ENCODE measurements at places on chromosomes 7 and 10.

- DNase-seq: no peak
Measured at GRCh38 chr7:85103962-85104361, 82.9 kb downstream of the SEMA3D start.

DNA sequence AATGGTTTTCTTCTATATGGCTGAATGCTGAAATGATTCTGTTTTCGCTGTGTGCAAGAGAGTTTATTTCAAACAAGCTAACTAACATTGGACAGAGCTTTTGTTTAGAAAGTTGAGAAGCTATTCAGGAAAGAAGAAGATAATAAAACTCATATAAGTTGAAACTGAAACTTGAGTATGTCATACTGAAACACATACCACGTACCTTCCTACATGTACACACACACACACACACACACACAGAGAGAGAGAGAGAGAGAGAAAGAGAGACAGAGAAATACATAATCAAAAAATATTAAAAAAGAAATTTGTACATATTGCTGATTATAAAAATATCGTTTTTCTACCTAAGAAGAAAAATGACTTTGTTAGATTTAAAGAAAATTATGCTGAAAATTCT, 561.9 kb upstream of the KCND2 start:
- no peak for DNase-seq

- no peak for DNase-seq
Measured at GRCh38 chr10:79346388-79347225, 662 bp upstream of the PPIF start.

GRCh38 chr7:108660465-108660864, 90.8 kb downstream of the DNAJB9 start:
- DNase-seq: no peak

GRCh38 chr10:18658271-18659124, 733 bp upstream of the ARL5B start:
- no peak for DNase-seq

DNA sequence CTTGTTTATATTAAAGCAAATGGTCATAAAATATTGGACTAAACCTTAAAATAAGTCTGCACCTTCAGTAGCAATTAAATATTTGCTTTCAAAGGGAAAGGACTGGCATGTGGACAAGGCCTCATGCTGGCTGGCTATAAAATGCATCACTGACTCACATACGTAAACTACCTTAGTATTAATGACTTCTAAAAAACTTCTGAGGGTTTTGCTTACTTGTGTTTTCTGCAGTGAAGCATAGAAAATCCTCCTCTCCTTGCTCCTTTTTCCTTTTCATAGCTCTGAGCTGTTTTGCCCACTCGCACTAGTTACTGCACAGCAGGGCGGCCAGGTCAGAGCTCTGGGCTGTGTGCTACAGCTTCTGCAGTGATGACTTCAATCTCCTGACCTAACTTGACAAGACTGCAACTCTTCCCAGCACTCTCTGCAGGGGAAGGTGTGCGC, 82.3 kb downstream of the CUL2 start:
- DNase-seq: no peak

DNA sequence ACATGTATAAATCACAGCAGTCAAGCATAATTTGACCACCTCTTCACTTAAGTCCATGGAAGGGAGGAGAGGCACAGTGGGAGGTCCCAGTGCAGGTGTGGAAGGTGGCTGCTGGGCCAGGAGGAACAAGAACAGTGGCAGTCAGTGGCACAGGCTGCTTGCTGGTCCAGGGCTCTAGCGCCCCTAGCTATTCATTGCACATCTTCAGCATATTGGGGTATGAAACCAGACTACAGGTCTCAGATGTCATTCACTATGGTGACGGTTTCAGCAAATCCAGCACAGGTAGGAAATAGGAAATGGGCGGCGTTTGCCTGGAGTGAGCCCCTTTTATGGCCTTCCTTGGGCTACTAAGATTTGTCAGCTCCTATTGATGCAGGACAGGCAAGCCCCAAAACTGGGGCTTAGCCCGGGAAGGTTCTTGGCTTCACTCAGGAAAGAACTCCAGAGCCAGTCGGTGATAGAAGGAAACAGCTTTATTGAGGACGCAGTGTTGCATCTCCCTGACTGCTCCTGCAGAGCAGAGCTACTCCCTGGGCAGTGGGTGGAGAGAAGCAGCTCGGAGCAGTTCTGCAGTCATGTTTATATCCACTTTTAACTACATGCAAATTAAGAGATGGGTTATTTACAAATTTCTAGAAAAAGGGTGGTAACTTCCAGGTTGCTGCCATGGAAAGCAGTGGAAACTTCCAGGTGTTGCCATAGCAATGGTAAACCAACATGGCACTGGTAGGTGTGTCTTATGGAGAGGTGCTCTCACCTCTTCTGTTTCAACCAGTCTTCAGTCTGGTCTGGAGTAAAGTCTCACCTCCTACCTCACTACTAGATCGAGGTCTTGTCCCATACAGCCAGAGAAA, 608.8 kb downstream of the PARD3 start:
- DNase-seq: no peak

DNA sequence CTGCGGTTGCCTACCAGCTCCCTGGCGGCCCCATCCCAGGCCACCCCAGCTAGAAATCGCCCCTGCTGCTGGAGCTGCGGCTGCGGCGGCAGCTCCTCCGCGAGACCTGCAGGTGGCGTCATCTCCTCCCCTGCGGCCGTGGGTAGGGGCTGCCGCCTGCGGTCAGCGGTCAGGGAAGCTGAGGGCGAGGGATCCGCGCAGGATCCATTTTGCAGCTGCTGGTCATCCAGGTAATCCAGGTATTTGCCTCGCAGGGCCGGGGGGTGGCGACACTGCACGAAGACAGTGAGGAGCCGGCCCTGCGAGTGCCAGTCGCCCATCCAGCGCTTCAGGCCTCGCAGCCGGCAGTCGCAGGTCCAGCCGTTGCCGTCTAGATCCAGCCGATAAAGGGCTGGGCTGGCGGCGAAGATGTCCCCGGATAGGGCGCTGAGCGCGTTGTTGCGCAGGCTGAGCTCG, 1.5 kb downstream of the TRIL start:
- no peak for DNase-seq

GRCh38 chr10:37125921-37126320, 523 bp downstream of the ANKRD30A start:
- DNase-seq: no peak

DNA sequence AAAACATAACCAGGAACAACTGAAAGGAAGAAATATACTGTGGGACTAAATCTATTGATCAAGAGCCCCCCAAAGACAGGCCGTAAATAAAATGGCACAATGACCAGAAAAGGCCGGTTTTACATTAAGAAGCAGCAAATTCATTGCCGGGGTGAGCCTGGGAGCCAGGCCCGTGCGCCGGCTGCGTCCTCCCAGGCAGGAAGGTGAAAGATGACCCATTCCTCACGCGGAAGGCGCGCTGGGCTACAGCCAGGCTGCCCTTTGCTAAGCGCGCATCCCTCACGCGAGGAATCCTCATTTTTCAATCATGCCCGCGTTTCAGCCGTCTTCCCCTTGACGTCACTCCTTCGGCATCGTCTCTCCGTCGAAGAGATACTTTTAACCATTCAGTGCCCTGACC, 47.6 kb upstream of the MGMT start:
- DNase-seq: no peak

DNA sequence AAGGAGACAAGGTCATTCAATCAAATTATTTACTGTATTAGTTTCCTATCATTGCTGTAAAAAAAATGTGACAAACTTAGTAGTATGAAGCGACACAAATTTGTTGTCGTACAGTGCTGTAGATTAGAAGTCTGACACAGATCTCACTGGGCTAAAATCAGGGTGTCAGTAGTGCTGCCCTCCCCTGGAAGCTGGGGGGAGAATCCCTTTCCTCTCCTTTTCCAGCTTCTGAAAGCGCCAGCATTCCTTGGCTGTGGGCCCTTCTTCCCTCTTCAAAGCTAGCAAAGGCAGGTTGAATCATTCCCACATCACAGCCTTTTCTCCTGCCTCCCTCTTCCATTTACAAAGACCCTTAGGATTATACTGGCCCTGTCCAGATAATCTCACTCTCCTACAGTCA, 28.0 kb downstream of the VPS41 start:
- DNase-seq: no peak

- DNase-seq: no peak
Measured at GRCh38 chr10:18523025-18523424, 128.4 kb downstream of the NSUN6 start.

- DNase-seq: no peak
Measured at GRCh38 chr7:153399554-153399940, 640.0 kb downstream of the ACTR3B start.

GRCh38 chr7:107017965-107018719, 26.4 kb upstream of the PRKAR2B start:
- DNase-seq: no peak

- DNase-seq: no peak
Measured at GRCh38 chr10:70399177-70399576, 4.8 kb upstream of the EIF4EBP2 start.

DNA sequence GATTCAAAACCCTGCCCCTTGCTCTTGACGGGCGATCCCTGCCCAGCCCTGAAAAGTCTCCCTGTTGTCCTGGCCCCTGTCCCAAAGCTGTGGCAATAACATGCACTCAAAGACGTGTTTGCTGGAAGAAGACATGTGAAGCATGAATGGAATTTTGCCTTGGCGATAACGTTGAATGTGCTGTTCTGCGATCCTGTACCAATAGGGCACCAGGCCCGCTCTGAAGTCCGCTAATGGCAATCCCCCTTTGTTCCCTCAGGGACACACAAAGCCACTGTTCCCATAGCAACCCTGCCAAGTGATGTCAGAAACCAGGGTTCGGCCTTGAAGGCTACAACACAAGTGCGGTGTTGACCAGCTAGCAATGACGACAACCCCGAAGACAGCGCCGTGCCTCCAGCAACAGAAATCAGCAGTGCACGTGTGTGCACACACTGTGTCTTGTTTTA, 284.6 kb downstream of the KLF6 start:
- DNase-seq: no peak

DNA sequence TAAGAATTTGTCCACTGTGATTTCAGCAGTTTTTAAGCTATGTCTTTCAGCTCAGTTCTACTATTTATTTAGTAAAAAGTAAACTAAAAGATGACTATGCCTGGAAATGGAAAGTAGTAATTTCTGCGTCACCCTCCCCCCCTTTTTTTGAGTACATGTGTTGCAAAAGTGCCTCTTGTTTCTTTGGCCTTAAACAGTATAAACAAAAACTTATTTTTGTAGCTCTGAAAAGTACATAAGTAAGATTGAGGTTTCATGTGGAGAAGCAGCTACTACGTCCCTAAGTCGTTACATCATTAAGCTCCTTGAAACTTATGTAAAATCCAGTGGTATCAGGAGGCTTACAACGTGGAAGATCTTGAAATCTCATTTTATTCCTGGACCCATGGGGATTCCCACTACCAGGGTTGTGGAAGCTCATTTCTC, 46.3 kb upstream of the HBP1 start:
- DNase-seq: no peak

- DNase-seq: no peak
Measured at GRCh38 chr10:98195120-98195519, 60.7 kb downstream of the R3HCC1L start.

DNA sequence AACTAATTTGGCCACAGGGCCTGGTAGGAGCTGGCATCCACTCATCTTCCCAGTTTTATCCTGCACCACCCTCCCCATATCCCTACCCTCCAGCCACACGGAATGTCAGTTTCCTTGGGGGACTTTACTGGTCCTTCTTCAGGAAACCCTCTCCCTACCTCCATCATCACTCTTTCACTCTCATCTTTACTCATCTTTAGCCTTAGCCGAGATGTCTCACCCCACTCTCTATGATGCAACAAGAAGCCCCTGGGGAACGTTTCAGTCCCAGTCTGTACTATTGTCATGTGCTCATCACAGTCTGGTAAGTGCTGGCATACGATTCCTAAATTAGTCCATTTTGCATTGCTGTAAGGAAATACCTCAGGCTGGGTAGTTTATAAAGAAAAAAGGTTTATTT, 34.9 kb upstream of the TMEM248 start:
- no peak for DNase-seq

DNA sequence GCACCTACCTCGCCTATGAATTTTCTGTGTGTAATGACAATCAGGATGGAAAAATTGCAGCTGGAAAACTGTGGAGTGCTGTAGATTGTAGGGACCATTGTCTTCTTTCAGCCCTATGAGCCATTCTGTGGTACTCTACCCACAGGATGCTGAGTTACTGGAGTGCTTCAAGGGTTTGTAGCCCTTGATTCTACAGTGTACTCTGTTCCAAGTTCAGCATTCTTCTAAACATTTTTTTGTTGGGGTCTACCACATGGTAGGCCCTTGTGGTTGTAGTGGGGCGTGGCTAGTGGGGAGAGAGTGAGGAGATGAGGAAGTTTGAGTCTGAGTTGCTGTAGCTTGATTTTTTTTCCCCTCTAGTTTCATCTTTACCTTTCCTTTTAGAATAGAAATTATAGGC, 33.5 kb downstream of the REEP3 start:
- peak; percentile 14 for DNase-seq

GRCh38 chr7:46454816-46455215, 533.7 kb upstream of the IGFBP3 start:
- no peak for DNase-seq

DNA sequence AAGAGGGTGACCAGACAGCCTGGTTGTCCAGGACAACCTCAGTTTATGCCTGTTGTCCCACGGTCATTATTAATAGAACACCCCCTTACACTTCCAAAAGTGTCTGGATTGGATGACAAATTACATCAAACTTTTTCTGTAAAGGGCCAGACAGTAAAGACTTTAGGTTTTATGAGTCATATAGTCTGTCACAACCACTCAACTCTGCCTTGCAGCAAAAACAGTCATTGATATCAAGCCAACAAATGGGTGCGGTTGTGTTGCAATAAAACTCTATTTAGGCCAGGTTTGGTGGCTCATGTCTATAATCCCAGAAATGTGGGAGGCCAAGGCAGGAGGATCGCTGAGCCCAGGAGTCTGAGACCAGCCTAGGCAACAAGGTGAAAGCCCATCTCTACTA, 66.7 kb upstream of the ATP6V0A4 start:
- DNase-seq: no peak

DNA sequence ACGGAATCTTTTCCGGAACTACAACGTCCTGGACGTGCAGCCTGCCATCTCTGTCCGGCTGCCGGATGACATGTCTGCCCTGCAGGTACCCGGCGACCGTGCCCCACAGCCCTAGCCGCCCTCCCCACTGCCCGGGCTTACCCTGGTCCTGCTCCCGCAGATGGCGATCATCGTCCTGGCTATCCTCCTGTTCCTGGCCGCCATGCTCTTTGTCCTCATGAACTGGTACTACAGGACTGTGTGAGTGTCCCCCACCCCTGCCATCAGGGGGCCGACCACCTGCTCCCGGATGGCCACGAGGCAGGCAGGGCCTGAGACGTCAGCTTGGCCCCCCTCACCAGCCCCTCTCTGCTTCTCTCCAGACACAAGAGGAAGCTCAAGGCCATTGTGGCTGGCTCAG, 38.0 kb upstream of the VSIR start:
- no peak for DNase-seq
